ENCODE measurements at places on chromosomes 3 and 15.
A peak's percentile ranks its signal among the peaks of the same experiment; 100 is the strongest.

DNA sequence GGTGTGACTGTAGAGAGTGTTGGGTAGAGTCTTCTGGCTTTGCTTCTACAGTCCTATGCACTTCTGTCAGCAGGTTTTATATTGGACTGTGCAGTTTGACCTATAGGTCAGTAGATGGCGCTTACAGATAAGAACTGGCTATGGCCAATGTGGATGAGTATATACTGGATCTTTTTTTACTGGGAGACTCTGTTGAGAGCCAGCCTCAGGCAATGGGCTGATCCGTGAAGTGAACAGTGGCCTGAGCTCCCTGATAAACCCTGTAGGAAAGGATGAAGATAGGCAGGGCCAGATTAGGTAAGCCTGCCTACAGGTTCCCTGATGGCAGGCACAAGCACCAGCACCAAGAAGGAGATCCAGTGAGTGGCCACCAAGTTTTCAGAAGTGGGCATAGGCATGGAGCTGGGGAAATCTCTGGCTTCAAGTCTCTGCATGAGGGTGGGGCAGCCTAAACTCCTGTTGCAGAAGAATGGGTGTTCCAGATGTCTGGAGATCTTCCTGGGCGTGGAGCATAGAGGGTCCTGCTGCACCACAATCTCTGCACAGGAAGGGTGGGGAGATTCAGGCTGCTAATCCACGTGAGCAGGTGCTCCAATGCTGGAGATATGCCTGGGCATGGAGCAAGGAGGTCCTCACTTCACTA, 326.0 kb upstream of the SGO1 start:
- peak; percentile 19 for DNase-seq

DNA sequence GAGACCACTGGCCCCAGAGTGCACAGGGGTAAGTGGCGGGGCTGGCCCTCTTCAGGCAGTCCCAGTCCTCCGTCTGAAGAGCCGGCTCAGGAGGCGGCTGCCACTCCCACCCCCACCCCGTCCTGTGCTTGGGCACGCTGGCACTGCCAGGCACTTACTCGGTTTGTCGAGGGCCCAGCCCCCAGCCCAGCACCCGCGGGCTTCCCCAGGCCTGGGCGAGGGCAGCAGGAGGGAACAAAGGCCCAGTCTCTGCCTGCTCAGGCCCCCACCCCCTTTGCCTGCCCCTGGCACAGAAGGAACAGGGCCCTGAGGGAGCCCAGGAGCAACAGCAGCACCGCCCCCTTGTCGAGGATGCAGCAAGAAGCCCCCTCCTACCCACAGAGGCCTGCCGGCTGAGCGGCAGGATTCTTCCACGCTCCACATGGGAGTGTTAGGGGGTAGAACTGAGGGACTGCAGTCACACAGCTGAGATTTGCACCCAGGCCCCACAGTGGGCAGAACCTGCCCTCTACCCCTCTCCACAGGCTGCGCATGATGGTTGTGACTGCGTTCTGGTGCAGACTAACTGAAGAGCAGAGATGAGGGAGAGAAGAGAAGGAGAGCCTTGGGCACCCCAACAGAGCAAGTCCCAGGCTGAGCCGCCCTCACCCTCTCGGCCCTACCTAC, 8.9 kb downstream of the DUSP7 start:
- DNase-seq: no peak

GRCh38 chr3:46090161-46090591, 62.9 kb upstream of the XCR1 start:
- DNase-seq: no peak

GRCh38 chr3:123099331-123100192, 32.7 kb downstream of the PDIA5 start:
- no peak for DNase-seq

- no peak for DNase-seq
These were observed 117.9 kb downstream of the SYNPR start for GRCh38 chr3:63395960-63396359.

DNA sequence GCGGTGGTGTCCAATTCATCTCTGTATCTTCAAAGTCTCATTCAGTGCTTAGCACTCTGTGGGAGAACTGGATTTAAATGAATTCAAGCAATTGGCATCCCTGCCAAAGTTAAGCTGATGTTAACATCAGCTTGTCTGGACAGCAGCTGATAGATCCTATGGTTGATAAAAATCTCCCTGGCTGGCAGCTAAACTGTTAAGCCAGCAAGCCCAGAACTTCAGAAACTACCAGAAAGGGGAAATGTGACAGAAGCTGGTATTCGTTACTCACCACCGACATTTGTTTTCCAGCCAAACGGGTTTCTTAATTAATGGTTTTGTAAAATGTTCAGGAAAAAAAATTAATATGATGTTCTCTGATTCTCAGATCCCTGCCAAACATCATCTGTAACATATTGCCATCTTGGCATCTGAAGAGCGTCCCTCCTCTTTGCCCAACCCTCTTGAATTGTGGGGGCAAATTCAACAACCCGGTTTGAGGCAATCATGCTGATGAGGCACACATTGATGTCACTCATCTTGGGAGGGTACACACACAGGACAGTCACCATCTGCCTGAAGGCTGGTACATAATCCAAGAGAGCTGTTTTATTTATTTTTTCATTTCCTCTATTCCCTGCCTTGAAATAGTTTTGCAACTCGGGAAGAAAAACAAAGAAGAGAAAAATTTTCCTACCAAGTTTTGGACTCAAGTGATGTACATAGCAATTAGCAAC, 76.3 kb upstream of the ABHD17C start:
- DNase-seq: no peak

DNA sequence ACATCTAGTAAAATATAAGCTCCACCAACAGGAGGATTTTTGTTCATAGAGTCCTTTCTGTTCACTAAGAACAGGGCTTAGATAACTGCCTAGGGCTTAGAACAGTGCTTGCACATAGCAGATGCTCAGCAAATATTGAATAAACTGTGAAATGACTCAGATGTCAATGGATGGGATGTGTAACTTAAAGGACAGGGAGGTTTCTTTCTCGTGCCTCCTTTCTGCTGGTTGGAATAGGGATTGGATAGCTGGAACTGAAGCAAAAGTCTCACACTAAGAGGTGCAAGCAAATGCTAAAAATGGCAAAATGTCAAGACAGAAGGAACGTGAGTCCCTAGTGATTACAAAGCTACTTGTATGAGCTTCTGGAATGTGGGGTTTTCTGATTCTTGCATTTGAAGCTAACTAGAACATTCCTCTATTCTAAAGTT, 392.8 kb upstream of the WNT5A start:
- DNase-seq: no peak
